CD8-positive, alpha-beta memory T cell (primary cell): ENCODE measurements at places on chromosomes 12 and 14. TPM values are rescaled to one million over a fixed set of nuclear protein-coding genes. Genes with fewer than 3 reads are reported as not detected.

RNASE7 gene
- total RNA-seq: not detected

GSKIP gene
- total RNA-seq: 24.6 TPM

DHRS4L2 gene
- total RNA-seq: 21.1 TPM

ZNF385A gene
- 0.78 TPM for total RNA-seq

KCNC2 gene
- not detected for total RNA-seq

MANSC4 gene
- total RNA-seq: not detected

ERP27 gene
- 2.0 TPM for total RNA-seq

PITPNM2 gene
- total RNA-seq: 6.1 TPM

NRL gene
- 1.6 TPM for total RNA-seq

MEG3 gene
- total RNA-seq: not detected

KLHL33 gene
- 0.09 TPM for total RNA-seq

ADAMTS20 gene
- total RNA-seq: not detected

TTC7B gene
- total RNA-seq: 5.8 TPM

FBLN5 gene
- total RNA-seq: 0.82 TPM

DNA sequence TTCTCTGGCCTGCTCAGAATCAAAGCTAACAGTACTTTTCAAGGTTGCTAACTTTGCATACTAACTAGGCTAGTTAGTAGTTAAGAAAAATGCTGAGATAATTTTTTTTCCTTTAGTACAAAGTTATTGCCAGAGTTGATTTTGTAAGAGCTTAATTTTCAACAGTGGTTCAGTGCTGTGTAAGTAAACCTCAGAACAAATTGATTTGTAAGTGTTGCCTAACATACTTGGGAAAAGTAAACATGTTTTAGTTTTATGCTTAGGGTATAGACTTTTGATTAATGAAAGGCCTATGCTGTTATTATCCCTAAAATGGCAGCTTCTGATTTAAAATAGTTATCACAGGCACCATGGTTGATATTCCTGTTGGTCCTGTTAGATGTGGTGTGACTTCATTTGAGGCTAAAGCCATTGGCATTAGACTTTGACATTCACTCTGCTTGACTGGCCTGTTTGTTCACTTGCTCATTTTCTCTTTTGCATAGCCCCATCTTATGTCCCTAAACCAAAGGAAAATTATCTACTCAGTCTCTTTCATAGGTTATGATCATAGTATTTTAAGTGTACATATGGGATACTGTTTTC is 5.2 kb downstream of the CMAS start:
- H3K27ac ChIP-seq: no peak overlapping the region
- peaks cover 18% of the 10 kb centered on the region for H3K4me1 ChIP-seq
- H3K36me3 ChIP-seq: no peaks in the 10 kb centered on the region
- H3K4me3 ChIP-seq: no peak overlapping the region
- no peaks in the 10 kb centered on the region for H3K27me3 ChIP-seq
- no peak for DNase-seq

DNA sequence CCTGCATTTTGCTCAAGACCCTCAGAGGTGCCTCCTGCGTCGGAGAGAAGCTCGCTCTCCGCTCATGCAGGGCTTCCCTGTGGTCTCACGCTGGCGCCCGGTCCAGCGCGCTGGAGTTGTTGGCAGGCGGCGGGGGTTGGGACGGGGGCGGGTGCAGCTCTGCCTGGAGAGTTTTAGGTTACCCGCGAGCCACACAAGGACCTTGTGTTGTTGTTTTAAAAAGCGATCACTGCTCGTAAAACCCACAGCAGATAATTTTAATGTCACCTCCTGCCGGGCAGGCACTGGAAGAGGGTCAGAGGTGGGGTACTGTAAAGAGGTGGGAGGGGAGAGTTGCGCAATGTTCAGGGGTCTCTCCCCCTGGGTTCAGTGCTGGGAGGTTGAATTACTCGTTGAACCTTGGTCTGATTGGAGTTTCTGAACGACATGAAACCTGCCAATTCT is 850 bp downstream of the SMOC1 start:
- no peak for DNase-seq
- peaks cover 8% of the 10 kb centered on the region for H3K27me3 ChIP-seq
- no peaks in the 10 kb centered on the region for H3K4me1 ChIP-seq
- no peak overlapping the region for H3K27ac ChIP-seq
- H3K36me3 ChIP-seq: no peaks in the 10 kb centered on the region
- H3K4me3 ChIP-seq: no peak overlapping the region

DNA sequence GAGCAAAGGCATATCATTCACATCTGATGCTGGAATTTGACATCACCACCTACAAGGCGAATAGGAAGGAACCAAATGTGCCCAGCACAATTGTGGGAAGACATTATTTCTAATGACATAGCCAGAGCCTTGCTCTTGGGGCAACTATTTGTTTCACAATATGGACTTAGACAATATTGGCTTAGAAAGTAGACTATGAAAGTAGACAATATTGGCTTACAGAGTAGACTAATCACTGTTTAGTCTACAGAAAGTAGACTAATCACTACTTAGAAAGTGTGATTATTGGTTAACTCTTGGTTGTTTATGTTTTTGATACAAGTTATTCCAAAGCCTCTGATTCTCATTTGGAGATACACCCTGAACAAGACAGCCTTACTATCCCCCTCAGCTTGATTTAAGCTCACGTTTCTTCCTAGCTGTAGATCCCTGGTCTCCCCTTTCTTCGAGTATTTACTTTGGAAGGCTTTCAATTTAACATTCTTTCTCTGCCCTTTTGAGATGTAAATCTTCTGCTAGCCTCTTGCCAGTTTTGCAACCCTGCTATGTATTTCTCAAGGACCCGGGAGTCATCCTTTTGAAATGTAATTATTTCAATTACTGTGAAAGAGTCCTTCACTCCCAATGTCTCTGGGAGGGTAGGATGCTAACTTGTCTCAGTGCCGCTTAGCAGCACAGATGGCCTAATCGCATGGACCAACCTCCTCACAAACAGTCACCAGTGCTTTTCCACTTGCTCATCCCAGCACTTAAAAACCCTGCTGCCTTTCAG is 843.2 kb downstream of the GALC start:
- H3K27me3 ChIP-seq: no peaks in the 10 kb centered on the region
- H3K4me3 ChIP-seq: no peak overlapping the region
- H3K4me1 ChIP-seq: no peaks in the 10 kb centered on the region
- DNase-seq: no peak

GRCh38 chr14:60508363-60508706 is 611 bp upstream of the SIX6 start:
- H3K36me3 ChIP-seq: no peaks in the 10 kb centered on the region
- no peak for DNase-seq
- no peak overlapping the region for H3K4me3 ChIP-seq
- no peak overlapping the region for H3K27ac ChIP-seq
- peaks cover 59% of the 10 kb centered on the region for H3K27me3 ChIP-seq
- H3K4me1 ChIP-seq: no peaks in the 10 kb centered on the region

DNA sequence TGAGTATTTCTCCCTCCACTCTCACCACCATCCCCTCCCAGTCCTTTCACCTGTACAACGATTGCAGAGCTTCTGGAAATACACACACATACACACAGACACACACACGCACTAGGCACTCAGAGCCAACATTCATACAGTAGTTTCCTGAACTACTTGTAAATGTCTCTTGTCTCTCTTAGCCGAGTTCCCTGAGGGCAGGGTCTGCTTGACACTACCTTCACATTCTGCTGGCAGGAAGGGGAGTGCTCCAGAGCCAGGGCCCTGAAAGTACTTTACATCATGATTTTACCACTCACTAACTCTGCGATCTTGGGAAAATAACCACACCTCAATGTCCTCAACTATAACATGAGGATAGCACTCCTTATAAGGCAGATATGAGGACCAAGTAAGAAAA is 82.7 kb downstream of the GAS2L3 start:
- DNase-seq: no peak
- no peaks in the 10 kb centered on the region for H3K27me3 ChIP-seq
- H3K4me1 ChIP-seq: no peaks in the 10 kb centered on the region
- no peak overlapping the region for H3K4me3 ChIP-seq

DNA sequence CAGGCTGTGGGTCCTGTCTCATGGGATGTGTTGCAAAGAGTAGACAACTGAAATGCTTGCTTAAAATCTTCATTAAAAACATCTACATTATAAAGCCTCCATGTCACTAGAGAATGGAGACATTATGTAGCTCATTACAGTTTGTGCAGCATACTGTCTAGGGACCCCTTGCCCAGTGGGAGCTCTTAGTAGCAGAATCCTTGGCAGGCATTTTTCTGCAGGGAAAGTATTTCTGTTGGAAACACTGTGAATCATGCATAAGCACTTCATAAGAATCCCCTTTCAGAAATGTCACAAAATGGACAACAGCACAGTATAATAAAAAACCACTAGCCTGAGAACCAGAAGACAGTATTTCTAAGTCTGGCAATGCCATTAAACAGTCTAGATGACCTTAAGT is 174.3 kb downstream of the MGAT4C start:
- no peak overlapping the region for H3K4me3 ChIP-seq
- DNase-seq: no peak
- H3K4me1 ChIP-seq: no peaks in the 10 kb centered on the region

- DNase-seq: no peak
Measured at GRCh38 chr12:8821591-8821990, 830 bp upstream of the A2ML1 start.

GRCh38 chr12:121297435-121297991 is 1.0 kb upstream of the CAMKK2 start:
- H3K36me3 ChIP-seq: no peaks in the 10 kb centered on the region
- DNase-seq: no peak
- no peaks in the 10 kb centered on the region for H3K27me3 ChIP-seq
- peak overlapping the region; percentile 47 for H3K27ac ChIP-seq

DNA sequence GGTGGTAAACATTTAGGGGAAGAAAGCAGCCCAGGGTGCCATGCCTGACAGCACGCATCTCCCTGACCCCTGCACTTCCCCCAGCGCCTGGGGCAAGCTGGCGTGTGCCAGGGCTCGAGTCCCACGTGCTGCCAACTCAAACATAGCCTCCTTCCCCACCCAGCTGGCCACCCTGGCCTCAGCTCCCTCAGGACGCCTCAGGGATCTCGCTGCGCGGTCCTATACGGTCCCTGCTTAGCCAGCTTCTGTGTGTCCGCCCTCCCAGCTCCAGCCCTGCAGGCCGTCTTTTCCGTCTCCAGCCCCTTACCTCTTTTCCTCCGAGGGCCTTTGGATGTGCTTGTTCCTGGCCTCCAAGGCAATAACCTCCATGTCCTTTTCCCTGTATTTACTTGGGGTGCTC is 71.0 kb downstream of the TESC start:
- no peak overlapping the region for H3K4me3 ChIP-seq
- DNase-seq: no peak
- no peaks in the 10 kb centered on the region for H3K36me3 ChIP-seq
- H3K27me3 ChIP-seq: no peaks in the 10 kb centered on the region

DNA sequence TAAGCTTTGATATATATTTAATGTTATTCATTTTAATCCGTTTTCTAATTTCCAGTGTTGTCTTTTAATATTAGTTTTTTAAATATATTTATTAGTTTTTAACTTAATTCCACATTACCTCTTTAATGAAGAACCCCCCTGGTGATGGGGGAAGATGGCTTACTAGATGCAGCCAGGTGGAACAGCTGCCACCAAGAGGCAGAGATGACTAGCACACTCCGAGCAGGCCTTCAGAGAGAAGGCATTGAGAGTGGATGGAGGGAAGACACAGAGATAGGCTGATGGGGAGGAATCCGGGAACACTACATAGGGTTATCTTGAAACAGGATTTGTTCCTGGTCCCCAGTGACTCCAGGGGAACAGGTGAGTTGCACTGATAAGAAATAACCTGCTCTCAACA is 771.6 kb downstream of the LRFN5 start:
- H3K27me3 ChIP-seq: no peaks in the 10 kb centered on the region
- H3K36me3 ChIP-seq: no peaks in the 10 kb centered on the region
- H3K4me1 ChIP-seq: no peaks in the 10 kb centered on the region
- no peak for DNase-seq
- no peak overlapping the region for H3K4me3 ChIP-seq
- no peak overlapping the region for H3K27ac ChIP-seq

DNA sequence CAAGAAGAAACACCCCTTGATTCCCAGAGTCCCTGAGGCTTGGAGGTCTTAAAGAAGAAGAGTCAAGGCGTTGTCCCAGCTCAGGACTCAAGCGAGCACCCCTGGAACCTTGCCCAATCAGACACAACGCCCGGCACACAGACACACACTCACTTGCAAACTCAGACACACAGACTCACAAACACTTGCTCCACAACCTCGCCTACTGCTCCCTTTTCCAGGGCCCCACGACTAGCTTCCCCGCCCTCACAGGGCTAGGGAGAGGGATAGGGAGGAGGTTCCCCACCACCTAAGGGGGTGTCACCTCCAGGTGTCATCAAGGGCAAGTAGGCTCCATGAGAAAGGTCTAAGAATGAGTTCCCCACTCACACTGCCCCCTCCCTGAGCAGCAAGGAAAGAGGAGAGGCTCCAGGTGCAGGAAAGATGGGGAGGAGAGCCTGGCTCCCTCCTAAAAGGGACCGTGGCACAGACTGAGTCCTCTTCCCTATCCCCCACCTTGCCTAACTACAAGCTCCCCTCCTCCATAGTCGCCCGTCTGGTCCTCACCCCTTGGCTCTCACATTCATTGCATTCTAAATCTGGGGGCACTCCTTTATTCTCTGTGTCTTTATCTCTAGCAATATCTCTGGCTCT is 717 bp downstream of the WNT10B start:
- no peak for DNase-seq
- no peak overlapping the region for H3K27ac ChIP-seq
- peak overlapping the region; percentile 34 for H3K4me3 ChIP-seq
- H3K27me3 ChIP-seq: peaks cover 42% of the 10 kb centered on the region

- no peaks in the 10 kb centered on the region for H3K4me1 ChIP-seq
- no peaks in the 10 kb centered on the region for H3K27me3 ChIP-seq
- no peak overlapping the region for H3K4me3 ChIP-seq
- no peak overlapping the region for H3K27ac ChIP-seq
- no peak for DNase-seq
Measured at GRCh38 chr12:80936353-80936641, 1.4 kb downstream of the LIN7A start.

DNA sequence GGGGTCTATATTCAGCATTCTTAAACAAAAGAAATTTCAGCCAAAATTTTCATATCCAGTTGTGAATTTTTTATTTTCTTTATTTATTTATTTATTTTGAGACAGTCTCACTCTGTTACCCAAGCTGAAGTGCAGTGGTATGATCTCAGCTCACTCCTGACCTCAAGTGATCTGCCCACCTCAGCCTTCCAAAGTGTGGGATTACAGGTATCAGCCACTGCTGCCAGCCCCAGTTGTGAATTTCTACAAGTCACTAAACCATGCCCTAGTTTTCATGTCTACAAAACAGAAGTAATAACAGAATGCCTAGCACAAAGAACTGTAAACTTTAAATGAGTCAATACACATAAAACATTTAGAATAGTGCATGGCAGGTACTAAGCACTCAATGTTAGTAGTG is 254.2 kb downstream of the C12orf50 start:
- H3K4me3 ChIP-seq: no peak overlapping the region
- H3K27me3 ChIP-seq: no peaks in the 10 kb centered on the region
- no peaks in the 10 kb centered on the region for H3K4me1 ChIP-seq
- no peaks in the 10 kb centered on the region for H3K36me3 ChIP-seq
- no peak for DNase-seq

DNA sequence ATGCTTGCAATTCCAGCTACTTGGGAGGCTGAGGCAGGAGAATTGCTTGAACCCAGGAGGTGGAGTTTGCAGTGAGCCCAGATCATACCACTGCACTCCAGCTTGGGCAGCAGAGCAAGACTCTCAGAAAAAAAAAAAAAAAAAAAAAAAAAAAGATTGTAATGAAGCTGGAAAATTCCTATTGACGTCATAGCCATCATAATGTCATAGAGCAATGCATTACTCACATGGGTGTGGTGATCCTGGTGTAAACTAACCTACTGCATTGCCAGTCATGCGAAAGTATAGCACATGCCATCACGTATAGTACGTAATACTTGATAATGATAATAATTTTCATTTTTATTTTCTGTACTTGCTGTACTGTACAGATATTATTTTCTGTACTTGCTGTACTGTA is 42.7 kb upstream of the NID2 start:
- H3K36me3 ChIP-seq: no peaks in the 10 kb centered on the region
- no peak for DNase-seq
- no peak overlapping the region for H3K27ac ChIP-seq
- no peaks in the 10 kb centered on the region for H3K4me1 ChIP-seq
- no peak overlapping the region for H3K4me3 ChIP-seq
